ENCODE measurements at places on chromosomes 13 and 19.

DNA sequence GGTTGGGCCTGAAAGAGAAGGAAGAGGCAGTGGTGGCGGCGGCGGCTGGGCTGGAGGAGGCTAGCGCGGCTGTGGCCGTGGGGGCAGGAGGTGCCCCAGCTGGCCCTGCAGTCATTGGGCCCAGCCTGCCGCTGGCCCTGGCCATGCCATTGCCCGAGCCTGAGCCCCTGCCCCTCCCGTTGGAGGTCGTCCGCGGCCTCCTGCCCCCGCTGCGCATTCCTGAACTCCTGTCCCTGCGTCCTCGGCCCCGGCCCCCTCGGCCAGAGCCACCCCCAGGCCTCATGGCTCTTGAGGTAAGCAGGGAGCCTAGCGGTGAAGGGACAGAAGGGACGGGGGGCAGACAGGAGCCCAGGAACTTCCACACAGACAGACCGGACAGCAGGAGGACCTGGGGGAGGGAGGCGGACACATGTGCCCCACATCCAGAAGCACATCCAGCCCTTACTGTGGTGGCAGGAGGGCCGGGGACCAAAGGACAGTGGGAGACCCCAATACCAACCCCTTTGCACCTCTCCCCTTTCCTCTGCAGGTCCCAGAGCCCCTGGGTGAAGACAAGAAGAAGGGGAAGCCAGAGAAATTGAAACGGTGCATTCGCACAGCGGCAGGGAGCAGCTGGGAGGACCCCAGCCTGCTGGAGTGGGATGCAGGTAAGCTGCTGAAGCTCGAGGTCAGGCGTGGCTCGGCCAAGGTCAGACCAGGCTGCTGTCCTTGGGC is 5.0 kb downstream of the RBM42 start:
- DNase-seq = no peak

- DNase-seq = no peak
Measured at GRCh38 chr13:33111414-33112110, 95.3 kb downstream of the KL start.

GRCh38 chr19:36797786-36798108 is 25.1 kb upstream of the ZNF850 start:
- DNase-seq = no peak

- DNase-seq = no peak
Measured at GRCh38 chr13:21039097-21039800, 22.1 kb downstream of the LATS2 start.

- no peak for DNase-seq
Measured at GRCh38 chr19:40756502-40757110, 5.6 kb downstream of the SNRPA start.

Data from Karpas-422 (cell line).